ENCODE measurements at places on chromosomes 7 and 10.

DNA sequence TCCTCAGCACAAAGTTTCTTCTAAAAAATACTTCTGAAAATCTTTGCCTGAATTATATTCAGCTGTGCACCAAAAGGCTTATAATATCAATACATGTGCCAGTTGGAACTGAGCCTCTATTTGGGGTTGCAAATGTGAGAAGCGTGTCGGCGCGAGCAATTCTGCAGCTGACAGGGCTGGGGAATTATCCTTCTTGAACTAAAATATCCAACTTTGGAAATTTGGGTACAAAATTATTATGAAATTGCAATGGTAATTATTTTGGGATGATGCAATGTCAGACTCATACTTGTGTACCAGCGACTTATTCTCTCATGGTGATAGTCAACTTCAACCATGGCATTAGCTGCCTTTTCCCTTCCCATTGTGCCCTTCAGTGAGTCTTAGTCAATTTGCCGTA lies 507.0 kb upstream of the KLF6 start:
- no peak for DNase-seq

- DNase-seq: peak; percentile 61
Observed at GRCh38 chr7:140638173-140638791, 2.3 kb downstream of the DENND2A start.

DNA sequence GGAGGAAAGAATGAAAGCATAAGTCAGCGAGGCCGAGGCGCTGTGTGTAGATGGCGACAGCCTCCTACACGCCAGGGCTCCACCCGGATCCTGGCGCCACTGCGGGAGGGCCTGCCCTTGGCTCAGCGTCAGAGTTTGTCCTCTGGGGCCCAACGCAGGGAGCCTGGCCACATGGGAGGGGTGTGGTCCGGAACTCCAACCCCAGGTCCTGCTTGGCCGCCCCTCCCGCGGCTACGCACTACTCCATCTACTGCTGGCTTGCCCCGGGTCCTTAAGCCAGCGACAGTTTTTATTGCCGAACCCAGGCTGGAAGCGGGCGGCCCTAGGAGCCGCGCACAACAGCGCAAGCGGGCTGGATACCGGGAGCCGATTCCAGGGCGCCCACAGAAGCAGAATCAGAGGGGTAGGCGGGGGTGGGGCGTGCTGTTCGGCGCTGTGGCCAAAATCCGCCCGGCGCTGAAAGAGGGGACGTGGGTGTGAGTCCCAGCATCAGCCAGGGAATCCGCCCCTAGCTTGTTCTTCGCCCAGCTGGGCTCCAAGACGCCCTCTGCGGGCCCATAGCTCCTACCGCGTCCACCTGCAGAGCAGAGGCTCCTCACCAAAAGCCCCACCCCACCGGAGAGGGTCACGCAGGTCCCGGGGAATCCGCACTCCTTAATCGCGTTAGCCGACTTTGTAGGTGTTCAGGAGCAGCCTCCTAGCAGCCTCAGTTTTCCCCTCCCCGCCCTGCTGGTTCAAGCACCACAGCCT lies 4.5 kb downstream of the KAZALD1 start:
- DNase-seq: peak; percentile 56

- DNase-seq: no peak
Observed at GRCh38 chr7:32357535-32358277, 132.5 kb downstream of the LSM5 start.

DNA sequence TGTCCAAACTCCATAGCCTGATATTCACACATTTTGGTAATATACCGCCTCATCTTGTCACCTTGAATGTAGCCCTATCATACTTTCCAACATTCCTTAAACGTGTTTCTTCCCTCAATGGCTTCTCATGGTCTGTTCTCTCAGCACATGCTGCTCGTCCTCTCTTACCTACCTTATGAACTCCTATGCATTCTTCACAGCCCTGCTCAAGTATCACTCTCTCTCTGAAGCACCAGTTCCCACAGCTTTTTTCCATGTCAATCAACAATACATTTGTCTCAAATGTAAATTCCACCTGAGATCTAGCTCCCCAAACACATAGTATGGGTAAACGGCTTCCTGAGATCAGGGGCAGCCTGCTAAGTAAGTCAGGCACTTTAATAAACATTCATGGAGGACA lies 85.2 kb upstream of the ZMIZ1 start:
- DNase-seq: no peak

- DNase-seq: no peak
Observed at GRCh38 chr7:152115021-152115718, 89.7 kb downstream of the GALNT11 start.

GRCh38 chr7:130338233-130338632 lies 6.4 kb upstream of the CPA5 start:
- DNase-seq: no peak

- no peak for DNase-seq
Observed at GRCh38 chr10:14587540-14588083, 187.1 kb downstream of the FAM107B start.

GRCh38 chr7:78020874-78021249 lies 222.3 kb downstream of the PHTF2 start:
- no peak for DNase-seq

DNA sequence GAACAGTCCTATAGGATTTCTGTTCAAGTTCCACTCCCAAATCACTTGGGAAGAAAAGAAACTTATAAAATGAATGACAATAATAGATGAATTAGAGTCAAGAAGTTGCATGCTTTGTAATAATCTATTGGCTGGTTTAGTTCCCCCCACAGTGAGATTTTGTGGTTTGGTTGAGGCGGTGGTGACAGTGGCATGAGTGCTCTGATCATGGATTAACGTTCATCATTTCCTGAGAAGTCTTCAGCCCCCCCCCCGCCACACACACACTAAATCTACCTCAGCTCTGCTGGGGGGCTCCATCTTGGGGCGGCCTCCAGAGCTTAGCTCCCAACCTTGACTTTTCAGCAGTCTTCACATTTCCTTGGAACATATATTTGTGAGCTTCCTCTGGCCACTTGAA lies 121.7 kb downstream of the ABCA13 start:
- no peak for DNase-seq
